Erythroblast (primary cell): ENCODE measurements at places on chromosomes 16 and 17.

DNA sequence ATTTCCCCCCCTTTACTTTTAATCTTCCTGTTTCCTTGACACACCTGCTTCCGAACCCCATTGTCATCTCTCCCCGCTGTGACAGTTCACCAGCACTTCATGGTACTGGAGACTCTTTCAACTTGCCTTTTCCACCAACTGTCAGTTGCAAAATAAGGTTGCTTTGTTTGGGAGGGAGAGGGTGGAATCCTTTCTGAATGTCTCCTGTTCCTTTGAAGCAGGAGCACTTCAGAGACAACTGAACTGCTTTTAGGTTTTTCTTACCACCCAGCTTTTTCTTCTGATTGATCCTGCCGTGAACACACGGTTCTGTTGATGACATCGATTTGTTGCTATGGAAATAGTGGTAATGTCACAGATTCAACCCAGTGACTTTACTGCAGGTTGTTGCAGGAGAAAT, 42.0 kb downstream of the RPA1 start:
- no peak for DNase-seq

- no peak for DNase-seq
Observed at GRCh38 chr17:7656958-7657609, 6.4 kb downstream of the ATP1B2 start.

DNA sequence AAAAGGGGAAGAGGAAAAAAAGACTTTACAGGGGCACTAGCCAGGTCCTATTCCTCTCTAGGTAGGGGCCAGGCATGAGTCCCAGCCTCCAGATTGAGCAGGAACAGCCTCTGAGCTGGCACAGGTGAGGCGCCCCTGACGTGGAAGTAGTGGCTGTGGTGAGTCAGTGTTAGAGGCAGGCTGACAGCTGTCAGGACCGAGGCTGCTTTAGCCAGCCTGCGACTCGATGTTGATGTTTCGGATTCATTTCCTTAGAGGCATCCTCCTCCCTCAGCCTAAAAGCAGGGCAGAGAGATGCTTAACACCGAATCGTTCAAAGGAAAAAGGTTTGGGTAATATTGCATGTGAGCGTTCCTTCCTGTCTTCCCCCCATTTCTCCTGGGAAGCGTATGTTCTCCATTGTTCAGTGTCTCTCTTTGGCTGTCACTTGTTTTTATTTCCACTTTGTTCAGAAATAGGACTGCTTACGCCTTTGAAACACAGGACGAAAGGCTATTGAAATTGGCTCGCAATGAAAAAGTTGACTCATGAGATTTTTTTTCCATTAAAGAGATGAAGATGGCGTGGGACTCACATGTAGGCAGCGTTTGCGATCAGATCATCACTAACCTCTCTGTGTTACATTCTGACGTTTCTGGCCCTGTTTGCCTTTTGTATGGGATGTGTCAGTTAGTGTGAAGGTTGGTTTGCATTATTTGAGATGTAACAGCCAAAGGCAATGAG, 1.3 kb downstream of the KIAA0513 start:
- DNase-seq: no peak

DNA sequence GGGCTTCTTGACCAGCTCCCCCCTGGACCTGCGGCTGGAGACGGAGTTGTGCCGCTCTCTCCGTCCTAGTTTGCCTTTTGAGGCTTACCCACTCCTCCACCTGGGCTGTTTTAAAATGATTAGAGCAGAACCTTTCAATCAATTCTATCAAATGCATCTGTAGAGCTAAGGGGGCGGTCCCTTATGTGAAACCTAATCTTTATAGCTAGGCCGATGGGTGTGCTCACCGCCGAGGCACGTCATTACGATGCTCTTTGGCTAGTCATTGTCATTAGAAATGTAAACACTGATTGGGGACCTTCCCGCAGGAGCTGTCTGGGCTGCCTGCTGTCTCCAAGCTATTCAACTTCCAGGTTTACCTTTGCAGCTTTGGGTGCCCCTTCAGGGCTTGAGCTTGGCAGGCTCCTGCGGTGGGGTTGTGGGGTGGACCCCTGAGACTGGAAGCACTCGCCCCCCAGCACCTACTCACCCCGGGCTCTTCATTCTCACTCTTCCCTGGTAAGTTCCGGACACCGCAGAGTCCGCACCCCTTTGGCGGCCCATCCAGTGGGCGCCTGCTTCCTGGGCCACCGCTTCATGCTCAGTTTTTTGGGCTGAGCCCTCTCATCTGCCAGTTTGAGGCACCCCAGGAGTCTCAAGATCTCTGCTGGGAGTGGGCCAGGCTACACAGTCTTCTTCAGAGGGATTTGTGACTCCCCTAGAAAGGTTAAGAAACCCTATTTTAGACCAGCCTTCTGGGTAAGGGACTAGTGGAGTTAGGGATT, 20.9 kb upstream of the IL17C start:
- DNase-seq: no peak

GRCh38 chr16:13421726-13422125, 498.2 kb upstream of the ERCC4 start:
- no peak for DNase-seq
